Forelimb muscle (tissue), 1 donor: ENCODE measurements at places on chromosomes 4 and X. TPM values are rescaled to one million over a fixed set of nuclear protein-coding genes. Genes with fewer than 3 reads are reported as not detected.

DNA sequence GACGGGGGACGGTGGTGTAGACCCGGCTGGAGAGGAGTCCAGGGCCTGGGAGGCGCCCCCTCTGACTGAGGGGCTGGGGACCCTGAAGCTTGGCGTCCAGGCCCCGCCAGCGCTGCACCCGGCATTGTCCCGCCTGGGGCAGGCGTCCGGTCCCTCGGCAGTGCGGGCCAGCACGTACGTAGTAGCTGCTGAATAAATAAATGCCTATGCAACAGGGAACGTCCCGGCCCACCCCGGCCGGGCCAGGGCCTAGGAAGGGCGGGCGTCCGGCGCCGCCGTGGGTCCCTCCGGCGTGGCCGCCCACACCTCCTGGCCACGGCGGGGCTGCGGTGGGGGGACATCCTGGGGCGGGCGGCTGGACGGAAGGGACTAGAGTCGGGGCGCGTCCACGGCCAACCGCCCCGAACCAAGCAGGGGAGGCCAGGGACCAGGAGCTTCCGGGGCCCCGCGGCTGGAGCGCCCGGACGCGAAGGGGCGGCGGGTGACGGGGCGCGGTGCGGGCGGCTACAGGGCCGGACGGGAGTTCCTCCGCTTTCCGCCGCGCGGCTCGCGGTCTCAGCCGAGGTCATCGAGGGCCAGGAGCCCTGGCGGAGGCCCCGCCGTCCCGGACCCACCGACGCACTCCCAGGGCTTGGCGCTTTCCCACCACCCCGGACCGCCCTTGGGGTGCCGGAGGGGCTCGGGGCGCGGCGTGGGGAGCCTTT is 886 bp upstream of the WWC2 start:
- DNase-seq, result no peak

Gene SLC7A11
- polyA plus RNA-seq, result 0.53 TPM

DNA sequence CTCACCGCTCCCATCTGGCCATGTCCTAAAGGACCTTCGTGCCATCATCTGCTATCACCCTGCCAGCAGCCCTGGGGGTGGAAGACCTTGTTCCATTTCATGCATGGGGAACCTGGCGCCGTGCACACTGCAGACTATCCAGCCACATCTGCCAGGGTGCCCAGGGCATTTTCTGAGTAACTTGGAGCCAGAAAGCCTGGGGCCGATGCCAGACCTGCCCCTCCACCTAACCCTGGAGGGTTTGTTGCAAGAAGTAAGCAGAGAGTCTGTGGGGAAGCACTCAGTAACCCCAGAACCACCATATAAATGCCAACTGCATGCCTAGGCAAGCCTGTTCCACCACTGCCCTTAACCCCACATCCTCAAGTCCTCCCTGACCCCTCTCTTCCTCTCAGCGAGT is 7.3 kb downstream of the HAUS7 start:
- DNase-seq, result no peak

GRCh38 chr4:56696056-56696455 is 15.0 kb upstream of the HOPX start:
- DNase-seq, result no peak

- DNase-seq, result no peak
These were observed 72.3 kb downstream of the SLC34A2 start for GRCh38 chr4:25727711-25728493.

- no peak for DNase-seq
These were observed 180.9 kb upstream of the GRID2 start for GRCh38 chr4:92122911-92123310.
